Activated naive CD8-positive, alpha-beta T cell treated with anti-CD3 and anti-CD28 coated beads, Interleukin-2, amount 50 U/mL, for 24 hours (primary cell): ENCODE measurements at places on chromosomes 2 and 18.

- DNase-seq = no peak
These were observed 118.6 kb downstream of the MCFD2 start for GRCh38 chr2:46796843-46797625.

GRCh38 chr2:139992711-139993345 lies 1212.6 kb upstream of the NXPH2 start:
- no peak for DNase-seq

DNA sequence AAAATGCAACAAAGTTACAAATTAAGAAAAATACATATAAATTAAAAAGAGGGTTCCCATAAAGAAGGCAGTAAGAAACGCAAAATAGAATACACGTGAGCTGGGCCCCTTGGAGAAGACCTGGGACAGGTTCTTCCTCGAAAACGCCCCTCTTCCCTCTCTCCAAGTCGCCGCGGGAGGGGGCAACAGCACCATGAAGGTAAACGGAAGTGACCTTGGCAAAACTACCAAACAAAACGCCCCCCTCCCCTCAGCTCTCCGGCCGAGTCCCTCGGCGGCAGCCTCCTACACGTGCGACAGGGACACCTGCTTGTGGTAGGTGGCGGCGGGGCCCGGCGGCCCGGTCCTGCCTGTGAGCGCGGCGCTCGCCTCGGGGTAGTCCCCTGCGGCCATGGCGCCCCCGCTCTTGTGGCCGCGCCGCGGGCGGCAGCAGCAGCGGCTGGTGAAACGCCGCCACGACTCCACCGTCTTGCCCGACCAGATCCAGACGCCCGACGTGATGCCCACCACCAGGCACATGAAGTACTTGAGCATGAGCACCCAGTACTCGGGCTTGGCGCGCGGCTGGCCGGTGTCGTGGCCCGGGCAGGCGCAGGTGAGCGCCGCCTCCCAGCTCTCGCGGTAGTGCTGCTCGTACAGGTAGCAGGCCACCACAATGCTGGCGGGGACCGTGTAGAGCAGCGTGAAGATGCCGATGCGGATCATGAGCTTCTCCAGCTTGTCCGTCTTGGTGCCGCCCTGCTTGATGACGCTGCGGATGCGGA lies 2.8 kb downstream of the FZD5 start:
- DNase-seq = no peak

GRCh38 chr2:76498360-76498759 lies 787.6 kb upstream of the GCFC2 start:
- no peak for DNase-seq

DNA sequence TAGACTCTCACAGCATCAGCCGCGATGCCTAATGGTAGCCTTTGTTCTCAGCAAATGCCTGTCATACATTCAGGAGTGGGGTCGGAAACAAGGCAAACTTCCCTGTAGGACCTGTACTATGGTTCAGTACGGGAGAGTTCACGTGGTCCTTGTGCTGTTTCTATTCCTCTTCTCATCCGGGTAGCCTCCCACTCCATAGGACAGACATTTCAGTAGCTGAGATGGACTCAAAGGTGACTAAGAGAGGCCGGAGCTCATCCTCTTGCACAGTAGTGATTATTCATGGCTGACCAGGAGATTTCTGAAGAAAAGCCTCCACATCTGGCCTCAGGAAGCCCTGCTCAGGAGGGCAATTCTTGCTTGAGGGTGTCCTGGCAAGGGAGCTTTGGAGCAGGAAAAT lies 117.8 kb upstream of the SPRED2 start:
- no peak for DNase-seq
